HL-60 (cell line): ENCODE measurements at places on chromosomes 1 and 21.

DNA sequence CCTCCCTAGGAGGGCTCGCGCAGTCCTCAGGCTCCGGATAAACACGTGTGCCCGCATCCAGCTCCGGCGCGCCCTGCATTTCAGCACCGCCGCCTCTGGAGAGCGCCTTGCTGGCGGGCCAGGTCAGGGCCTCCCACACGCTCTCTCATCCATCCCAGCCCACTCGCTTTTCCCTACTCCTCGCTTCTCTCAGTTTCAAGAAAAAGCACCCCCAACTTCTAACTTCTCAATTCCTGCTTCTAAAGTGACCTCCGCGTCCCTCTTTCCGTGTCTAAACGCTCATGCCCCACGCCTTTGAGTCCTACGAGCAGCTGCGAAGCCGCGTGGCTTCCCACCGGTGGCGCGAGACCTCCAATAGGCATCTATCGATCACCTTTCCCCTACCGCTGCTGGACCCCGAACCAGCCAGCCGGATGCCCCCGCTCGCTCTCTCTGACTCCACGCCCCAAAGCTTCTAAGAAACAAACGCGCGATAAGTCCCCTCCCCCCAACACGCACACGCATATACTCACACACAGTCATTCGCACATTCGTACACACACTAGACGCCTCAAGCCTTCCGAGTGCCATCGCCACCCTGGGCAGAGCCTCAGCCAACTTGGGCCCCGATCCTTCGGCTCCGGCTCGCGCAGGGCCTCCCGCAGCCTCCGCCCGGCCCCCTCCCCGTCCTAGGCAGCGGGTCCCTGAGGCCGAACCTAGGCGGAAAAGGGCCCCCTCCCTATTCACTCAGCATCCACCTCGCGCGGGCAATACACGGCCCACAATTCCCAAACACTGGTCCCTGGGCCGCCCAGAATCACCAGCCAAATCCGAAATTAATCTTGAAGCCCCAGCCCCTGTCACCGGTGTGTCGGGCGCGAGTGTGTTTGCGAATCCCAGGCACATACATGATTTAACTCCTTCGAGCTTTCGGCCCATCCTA, 1.1 kb downstream of the NMNAT2 start:
- DNase-seq, result peak; percentile 14

DNA sequence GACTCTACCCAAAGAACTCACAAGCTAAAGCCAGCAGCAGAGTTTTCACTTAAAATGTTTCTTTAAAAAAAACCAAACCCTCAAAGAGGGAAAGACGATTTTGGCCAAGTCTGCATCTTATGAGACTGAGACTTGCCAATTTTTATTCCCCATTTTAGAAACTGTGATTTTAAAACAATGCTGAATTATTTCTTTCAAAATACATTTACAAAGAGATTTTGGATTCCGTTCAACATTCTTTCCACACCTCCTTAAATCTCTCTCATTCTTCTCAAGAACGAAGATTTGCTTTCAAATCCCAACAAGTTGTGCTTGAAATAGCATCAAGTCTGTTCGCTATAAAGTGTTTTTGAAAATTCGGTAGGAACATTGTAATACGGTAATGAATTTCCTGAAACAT, 133.9 kb upstream of the VANGL1 start:
- DNase-seq, result no peak

DNA sequence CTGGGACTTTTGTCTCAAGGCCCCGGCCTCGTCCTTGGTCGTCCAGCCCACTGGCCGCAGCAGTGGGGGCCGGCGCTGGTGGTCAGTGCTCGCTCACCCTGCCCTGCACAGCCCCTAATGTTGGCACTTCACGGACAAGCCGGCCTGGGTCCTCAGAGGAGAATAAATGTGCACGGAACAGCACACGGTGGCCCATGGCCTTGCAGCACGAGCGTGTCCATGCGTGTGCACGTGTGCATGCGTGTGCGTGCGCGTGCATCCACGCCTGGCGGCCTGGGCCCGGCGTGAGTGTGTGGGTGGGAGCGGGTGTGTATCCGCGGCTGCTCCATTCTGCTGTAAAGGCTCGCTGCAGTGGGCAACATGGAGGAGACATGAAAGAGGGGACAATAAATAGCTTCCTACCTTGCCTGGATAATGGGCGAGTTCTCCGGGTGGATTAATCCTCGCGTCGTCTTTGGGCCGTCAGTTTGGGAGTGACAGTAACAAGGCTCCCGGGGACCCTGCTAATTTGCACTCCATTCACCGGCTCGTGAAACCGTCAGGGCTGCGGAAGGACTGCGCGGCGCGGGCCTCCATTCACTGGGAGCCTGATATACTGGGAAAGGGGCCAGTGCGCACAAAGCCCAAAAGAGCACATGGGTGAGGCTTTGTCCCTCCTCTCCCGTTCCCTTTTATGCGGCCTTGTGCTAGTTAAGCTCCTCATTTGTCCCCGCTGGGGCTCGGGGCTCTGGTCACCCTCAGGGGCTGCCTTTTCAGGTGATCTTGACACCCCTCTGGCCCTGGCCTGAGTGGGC, 142.8 kb downstream of the PRDM16 start:
- no peak for DNase-seq

DNA sequence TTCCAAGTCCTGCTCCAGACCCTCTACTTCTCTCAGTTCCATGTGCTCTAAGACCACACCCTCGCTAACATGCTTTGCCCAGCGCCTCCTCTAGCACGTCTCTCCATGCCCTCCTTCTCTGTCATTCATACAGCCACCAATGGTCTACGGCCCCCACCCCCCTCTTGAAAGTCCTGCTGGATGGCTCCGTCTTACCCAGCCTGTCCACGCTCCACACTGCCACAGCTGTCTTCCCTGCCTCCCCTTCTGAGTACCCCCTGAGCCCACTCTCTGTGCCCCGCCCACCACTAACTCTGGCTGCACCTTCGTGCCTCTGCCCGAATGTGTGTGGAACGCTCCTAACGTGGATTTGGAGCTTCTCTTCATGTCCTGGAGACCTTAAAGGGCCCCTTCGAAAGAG, 244.6 kb downstream of the TRABD2B start:
- DNase-seq, result no peak

DNA sequence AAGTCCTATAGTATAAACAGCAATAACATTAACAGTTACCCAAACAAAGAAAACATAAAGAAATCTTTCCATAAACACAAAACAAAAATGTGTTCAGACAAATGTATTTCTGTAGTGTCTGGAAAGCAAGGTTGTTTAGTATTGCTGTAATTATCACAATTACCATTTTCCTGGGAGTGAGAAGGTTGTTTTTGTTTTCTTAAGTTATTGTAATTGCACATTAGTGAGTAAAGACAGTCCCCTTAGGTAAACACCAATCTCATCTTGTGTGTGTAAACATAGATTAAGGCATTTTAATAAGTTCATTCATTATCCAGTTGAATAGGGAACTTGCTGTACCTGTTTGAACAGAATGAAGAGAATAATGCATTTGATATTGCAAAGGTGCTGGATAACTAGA, 356.9 kb upstream of the ADGRL4 start:
- no peak for DNase-seq

GRCh38 chr1:40679165-40679953, 12.1 kb upstream of the NFYC start:
- no peak for DNase-seq
